ENCODE measurements at places on chromosomes 16 and 17. TPM values are rescaled to one million over a fixed set of nuclear protein-coding genes. Genes with fewer than 3 reads are reported as not detected.

Gene MYOCD
- total RNA-seq = 0.04 TPM

DNA sequence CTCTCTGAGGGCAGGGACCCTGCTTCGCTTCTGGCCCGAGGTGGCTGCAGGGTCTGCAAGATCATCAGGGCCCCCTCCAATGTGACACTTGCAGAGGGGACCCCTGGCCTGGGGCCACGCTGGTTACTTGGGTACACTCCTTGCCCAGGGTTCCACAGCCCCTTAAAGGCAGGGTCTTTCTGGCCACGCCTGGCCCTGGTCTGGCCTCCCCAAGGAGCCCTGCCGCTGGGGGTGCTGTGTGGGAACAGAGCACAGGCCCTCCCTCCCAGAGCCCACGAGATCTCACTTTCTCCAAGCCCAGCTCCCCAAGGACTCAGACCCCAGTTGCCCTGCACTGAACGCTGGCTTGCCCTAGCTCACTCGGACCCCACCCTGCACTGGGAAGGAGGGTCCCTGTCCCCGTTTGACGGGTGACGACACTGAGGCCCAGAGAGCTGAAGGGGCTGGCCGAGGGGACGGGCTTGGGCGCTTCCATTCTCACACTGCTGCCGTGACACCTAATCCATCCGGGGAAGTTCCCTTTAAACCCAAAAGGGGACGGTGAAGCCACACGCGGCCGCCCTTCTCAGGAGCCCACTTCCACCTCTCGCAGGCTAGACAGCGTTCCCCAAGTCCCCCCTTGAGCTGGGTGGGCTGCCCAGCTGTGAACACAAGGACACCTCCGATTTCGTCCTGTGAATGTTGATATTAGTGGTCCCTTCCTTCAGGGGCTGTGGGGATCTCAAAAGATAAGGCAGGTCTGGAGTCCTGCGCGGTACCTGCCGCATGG is 26.9 kb upstream of the OSGIN1 start:
- peaks cover 11% of the 10 kb centered on the region for H3K4me1 ChIP-seq
- no peaks in the 10 kb centered on the region for H3K27me3 ChIP-seq
- H3K27ac ChIP-seq = no peak overlapping the region
- peak overlapping the region; percentile 46 for H3K4me3 ChIP-seq
- no peak for DNase-seq
- no peaks in the 10 kb centered on the region for H3K36me3 ChIP-seq

DNA sequence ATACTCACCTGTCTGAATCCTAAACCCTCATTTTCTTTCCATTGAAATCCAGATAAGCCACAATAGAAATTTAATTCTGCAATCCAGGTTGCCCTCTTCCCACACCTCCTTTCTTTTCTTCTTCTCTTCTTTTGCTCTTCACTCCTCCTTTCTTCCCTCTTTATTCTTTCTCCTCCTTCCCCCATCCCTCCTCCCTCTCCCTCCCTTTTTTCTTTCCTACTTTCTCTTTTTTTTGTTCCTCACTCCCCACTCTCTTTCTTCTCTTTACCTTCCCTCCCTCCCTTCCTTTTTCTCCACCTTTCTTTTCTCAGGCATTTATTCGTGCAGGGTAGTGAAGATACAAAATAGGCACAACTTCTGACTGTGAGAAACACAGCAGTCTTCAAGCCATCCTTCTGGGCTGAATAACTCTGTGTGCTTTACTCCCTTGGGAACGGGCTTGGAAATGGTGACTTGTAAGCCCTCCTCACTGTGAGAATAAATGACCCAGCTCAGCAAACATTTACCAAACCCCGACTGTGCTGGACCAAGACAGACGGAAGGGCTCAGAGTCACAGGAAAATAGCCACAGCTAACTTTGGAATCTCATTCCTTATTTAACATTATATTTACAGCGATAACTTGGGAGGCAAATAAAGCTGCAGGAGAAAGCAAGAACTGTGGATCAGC is 140.8 kb downstream of the HAPSTR1 start:
- H3K4me1 ChIP-seq = peaks cover 17% of the 10 kb centered on the region
- peak overlapping the region; percentile 75 for H3K27ac ChIP-seq
- no peaks in the 10 kb centered on the region for H3K27me3 ChIP-seq

Gene NFAT5
- 14.3 TPM for total RNA-seq

- peaks cover 9% of the 10 kb centered on the region for H3K4me1 ChIP-seq
- H3K4me3 ChIP-seq = no peak overlapping the region
- H3K36me3 ChIP-seq = no peaks in the 10 kb centered on the region
- H3K27ac ChIP-seq = no peak overlapping the region
- H3K27me3 ChIP-seq = no peaks in the 10 kb centered on the region
Observed at GRCh38 chr16:54062361-54063278, 224.0 kb downstream of the IRX3 start.

GRCh38 chr17:81245665-81246342 is 6.7 kb downstream of the NDUFAF8 start:
- no peaks in the 10 kb centered on the region for H3K36me3 ChIP-seq
- H3K4me1 ChIP-seq = no peaks in the 10 kb centered on the region
- no peak overlapping the region for H3K4me3 ChIP-seq
- no peaks in the 10 kb centered on the region for H3K27me3 ChIP-seq
- no peak overlapping the region for H3K27ac ChIP-seq

Gene TPSG1
- total RNA-seq = not detected

Gene YBX2
- total RNA-seq = 9.1 TPM

Gene ESRP2
- 1.5 TPM for total RNA-seq

Gene ZFPM1
- 0.96 TPM for total RNA-seq

DNA sequence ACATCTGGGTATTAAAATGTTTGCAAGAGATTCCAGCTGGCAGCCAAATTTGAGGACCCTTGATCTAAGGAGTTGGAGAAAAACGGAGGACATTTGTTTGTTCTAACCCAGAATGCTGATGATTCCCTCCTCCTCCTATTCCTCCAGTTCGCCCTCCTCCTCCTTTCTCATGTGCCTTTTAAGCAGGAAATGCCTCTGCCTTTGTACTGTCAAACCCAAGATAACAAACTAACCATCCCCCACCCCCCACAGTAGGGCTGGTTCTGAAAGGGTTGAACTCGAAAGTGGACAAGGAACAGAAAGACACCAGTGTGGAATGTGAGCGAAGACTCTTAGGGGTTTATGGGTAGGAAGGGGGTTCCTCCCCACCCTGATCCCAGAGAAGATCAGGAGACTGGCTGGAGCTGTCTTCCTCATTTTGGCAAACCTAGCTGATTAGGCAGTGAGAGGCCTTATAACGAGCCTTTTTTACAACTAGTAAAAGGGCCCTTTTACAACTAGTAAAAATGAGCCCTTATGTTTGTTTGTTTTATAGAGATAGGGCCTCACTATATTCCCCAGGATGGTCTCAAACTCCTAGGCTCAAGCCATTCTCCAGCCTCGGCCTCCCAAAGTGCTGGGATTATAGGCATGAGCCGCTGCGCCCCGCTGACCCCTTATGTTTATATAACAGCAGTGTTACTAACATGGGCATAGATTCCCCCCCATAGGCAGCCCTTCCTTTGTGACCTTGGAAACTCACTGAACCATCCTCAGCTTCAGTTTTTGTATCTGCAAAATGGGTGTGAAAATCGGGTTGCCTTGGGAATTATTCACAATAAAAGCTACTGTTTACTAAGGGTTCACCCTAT is 975 bp downstream of the CHD9 start:
- no peaks in the 10 kb centered on the region for H3K36me3 ChIP-seq
- H3K4me1 ChIP-seq = peaks cover 12% of the 10 kb centered on the region
- DNase-seq = peak; percentile 47
- H3K27me3 ChIP-seq = no peaks in the 10 kb centered on the region
- peak overlapping the region; percentile 55 for H3K4me3 ChIP-seq

- DNase-seq = no peak
- no peak overlapping the region for H3K4me3 ChIP-seq
- peaks cover 7% of the 10 kb centered on the region for H3K4me1 ChIP-seq
- no peaks in the 10 kb centered on the region for H3K27me3 ChIP-seq
Observed at GRCh38 chr17:82444941-82445521, 5.5 kb downstream of the CYBC1 start.

Gene SLC22A31
- not detected for total RNA-seq

DNA sequence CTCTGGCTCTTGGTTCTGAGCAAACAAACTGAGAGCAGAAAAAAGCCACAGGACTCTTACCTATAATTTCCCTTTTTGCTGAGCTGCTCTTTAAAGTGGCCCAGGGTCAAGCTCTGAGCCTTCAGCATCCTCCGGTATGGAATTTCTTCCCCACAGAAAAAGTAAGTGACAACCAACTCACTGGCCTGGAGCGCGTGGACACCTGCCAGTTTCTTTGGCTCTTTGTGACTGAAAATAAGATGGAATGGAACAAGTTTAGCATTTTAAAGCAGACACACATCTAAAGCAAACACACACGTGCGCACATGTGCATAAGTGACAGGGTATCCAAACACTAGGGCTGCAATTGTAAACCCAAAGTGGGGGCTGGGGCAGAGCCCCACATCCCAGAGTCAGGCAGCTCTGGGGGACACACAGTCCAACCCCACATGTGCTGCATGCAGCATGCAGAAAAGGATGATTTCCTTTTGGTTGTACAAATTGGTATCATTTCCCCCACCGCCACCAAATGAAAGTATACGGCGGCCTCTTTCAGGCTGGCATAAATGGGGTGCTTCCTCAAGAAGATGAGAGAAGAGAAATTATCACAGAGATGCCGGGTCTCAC is 27.5 kb downstream of the AXIN2 start:
- H3K36me3 ChIP-seq = no peaks in the 10 kb centered on the region
- no peaks in the 10 kb centered on the region for H3K27me3 ChIP-seq
- no peak for DNase-seq
- peaks cover 26% of the 10 kb centered on the region for H3K4me1 ChIP-seq
- no peak overlapping the region for H3K4me3 ChIP-seq

Measured in neural progenitor cell (in vitro differentiated cells).